ENCODE measurements at places on chromosomes 1 and 21.

DNA sequence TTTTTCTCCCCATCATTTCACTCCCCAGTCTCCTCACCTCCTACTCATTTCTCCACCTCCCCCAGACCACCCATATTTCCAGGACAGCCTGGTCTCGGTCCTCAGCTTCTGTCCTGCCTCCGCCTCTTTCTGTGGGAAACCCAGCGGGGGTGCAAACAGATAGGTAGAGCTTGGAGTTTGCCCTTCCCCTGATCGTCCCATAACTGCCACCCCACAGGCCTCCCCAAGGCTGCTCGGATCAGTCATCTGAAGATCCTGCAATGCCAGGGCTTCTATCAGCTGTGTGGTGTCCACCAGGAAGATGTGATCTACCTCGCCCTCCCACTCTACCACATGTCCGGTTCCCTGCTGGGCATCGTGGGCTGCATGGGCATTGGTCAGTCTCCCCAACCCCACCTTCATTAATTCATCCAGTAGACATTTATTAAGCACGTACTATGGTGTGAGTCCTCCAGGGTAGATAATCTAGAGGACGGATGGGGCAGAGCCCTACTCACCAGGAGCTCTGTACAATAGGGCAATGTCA is 1.7 kb downstream of the SLC27A3 start:
- ATAC-seq, result no peak

GRCh38 chr21:33751533-33751932 is 109.2 kb downstream of the ITSN1 start:
- ATAC-seq, result no peak

DNA sequence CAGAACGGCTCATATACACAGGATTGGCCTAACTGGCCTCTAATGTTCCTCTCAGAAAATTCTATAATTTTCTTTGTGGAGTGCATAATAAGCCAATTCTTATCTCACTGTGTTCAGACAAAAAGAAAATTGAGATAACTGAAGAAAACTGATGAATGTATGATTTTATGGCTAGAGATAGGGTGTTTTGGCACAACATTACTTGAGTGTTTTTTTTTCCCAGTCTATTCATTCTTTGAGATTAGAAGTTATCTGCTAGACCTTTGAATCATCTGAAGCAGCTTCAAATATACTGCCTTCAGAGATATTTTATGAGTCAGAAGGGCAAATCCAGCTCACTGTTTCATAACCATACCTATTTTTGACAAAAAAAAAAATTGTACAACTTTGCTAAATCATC is 85.6 kb downstream of the VAV3 start:
- no peak for ATAC-seq

DNA sequence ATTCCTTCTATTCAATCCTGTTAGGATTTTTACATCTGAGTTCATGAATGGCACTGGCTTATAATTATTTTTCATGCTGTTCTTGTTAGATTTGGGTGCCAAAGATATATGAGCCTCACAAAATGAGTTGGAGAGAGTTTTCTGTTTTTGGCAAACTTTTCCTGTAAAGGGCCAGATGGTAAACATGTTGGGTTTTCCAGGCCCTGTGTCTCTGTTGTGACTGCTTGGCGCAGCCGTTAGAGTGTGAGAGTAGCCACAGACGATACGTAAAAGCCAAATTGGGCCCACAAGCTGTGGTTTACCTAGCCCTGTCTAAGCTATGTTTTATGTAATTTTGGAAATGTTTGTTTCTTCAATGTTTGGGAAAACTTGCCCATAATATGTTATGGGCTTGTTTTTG is 15.6 kb upstream of the CA6 start:
- ATAC-seq, result no peak

DNA sequence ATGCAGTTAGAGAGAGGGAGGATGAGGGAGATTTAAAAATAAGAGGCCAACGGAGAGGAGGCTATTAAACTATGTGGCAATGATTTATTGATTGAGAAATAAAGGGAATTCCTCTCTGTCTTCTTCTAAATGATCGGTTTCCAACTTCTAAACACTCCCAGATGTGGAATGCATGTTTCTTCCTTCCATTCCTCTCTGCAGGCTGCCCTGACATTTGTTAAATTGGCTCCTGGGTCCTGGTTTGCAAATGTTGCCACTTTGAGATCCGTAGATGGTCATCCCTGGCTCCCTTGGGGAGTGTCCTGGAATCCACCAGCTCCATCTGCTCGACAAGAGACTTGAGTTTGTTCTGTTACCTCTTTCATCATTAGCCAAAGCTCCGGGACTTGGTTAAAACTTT is 10.3 kb upstream of the C1orf198 start:
- ATAC-seq, result peak; percentile 87

GRCh38 chr1:31549809-31550620 is 26.3 kb upstream of the TINAGL1 start:
- ATAC-seq, result no peak

DNA sequence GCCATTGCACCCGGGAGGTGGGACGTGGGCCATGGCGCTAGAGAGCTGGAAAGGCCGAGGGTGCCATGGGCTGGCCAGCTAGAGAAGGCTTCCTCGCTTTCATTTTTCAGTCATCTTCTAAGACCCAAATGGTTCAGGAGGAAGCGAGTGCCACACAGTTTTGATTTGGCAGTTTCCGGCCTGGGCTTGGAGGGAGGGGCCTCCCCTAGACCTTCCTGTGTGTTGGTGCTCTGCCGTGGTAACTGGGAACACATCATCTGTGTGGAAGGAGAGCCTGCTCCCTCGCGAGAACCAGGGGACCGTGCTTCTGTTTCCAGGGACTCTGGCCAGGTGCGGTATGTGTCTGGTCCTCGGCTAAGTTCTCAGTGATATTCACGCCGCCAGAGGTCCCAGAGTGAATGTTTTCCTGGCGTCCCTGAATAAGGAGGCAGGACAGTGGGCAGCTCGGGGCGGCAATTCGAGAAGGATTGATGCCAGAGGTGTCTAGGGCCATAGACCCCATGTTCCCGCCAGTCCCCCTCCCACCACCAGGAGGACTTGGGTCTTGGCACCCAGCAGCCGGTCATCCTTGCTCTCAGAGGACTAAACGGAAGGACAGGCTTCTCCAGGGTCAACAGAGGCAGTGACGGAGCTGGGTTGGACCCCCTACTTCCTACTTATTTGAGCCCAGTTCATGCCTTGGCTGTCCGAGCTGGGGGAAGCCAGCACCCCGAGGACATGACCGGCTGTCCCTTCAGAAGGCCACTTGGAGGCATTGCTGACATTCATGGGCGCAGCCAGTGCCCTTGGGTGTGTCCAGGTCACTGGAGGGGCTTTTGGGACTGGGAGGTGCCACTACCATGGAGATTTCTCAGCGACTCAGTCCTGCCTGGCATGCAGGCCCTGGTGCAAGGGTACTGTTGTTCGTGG is 2.7 kb upstream of the NPHP4 start:
- ATAC-seq, result no peak

GRCh38 chr1:57019236-57019839 is 53.5 kb upstream of the C8B start:
- ATAC-seq, result no peak

DNA sequence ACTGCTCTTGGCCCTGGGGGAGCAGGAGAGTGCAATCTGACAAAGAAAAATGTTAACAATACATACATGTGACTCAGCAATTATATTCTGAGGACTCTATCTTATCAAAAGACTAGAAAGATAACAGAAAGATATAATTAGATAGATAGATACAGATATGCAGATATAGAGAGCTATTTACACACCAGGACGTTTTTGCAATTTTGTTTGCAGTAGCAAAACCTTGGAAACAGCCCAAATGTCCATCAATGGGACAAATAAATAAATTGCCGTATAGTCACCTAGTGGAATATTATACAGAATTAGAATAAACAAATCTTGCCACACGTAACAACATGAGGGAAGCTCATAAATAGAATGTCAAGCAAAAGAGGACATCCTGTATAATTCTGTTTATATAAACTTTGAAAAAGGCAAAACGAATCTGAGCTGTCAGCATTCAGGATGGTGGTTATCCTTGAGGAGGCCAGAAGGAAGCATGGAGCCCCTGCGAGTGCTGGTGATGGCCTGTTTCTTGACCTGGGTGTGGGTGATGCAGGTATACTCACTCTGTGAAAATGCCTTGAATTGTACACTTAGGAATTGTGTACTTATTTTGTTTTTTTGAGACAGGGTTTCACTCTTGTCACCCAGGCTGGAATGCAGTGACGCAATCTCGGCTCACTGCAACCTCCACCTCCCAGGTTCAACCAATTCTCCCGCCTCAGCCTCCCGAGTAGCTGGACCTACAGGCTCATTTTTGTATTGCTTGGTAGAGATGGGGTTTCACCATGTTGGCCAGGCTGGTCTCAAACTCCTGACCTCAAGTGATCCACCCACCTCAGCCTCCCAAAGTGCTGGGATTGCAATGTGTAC is 12.8 kb upstream of the TRIM63 start:
- no peak for ATAC-seq

DNA sequence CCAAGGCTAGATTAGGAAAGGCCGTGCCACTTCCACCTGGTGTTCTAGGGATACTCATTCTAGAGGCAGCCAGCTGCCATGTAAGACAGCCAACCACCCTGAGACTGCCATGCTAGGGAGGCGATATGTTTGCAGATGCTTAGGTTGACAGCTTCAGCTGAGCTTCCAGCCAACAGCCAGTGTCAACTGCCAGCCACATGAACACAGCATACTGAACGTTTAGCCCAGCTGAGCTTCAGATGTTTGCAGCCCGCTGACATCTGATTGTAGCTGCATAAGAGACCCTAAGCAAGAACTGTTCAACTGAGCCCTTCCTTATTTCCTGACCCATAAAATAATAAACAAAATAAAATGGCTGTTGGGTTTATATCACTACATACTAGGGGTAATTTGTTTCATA is 5.0 kb upstream of the KCNC4 start:
- no peak for ATAC-seq

DNA sequence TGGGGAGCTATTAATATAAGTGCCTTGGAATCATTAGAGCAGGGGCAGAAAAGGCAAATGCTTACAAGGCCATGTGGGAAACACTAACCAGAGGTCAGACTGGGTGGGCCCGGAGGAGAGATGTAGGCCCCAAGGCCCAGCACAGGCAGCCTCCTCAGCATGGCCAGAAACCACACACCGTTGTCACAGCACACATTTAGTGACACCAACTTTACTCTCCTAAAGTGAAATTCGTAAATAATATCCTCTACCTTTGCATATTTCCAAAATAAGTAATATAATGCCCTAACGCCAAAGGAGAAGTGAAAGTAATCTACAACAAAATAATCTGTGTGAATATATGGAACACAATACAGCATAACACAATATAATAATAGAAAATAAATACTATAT is 62.6 kb downstream of the KIF21B start:
- ATAC-seq, result no peak

GRCh38 chr1:22053861-22054770 is 1.6 kb downstream of the CDC42 start:
- no peak for ATAC-seq

GRCh38 chr1:200436436-200436835 is 26.6 kb upstream of the ZNF281 start:
- ATAC-seq, result no peak

GRCh38 chr1:236865818-236866155 is 70.7 kb downstream of the MTR start:
- no peak for ATAC-seq

GRCh38 chr1:7382971-7383370 is 388.1 kb upstream of the VAMP3 start:
- no peak for ATAC-seq

DNA sequence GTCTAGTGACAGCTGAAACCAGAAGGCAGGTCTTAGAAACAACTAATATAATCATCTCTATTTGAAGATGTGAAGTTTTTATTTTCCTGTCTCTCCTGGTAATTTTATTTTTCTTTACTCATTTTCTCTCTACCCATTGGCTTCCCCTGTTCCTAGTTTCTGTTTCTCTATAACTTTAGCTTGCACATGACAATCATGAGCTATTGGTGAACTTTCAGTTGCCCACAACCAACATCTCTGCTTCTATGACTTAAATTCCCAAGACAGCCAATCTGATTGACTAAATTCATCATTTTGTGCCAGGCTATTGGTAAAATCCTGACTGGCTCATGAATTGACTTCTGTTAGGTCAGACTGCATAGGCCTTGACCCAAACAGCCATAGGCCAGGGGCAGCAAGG is 13.7 kb upstream of the ACADM start:
- ATAC-seq, result no peak

DNA sequence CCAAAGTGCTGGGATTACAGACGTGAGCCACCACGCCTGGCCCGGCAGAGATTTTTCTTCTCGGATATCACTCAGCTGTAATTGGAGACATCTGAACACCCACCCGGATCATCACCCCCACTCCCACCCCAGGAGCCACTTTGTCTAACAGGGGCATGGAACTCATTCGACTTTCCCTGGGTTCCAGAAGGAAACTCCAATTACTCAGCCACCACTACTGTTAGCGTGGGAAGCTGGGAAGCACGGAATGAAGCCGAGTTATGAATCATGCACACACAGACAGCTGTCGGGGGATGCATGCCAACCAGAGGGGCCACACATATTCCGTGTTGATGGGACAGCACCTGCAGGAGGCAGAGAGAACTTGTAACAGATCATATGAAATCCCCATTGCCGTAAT is 85.2 kb downstream of the HLCS start:
- ATAC-seq, result no peak

DNA sequence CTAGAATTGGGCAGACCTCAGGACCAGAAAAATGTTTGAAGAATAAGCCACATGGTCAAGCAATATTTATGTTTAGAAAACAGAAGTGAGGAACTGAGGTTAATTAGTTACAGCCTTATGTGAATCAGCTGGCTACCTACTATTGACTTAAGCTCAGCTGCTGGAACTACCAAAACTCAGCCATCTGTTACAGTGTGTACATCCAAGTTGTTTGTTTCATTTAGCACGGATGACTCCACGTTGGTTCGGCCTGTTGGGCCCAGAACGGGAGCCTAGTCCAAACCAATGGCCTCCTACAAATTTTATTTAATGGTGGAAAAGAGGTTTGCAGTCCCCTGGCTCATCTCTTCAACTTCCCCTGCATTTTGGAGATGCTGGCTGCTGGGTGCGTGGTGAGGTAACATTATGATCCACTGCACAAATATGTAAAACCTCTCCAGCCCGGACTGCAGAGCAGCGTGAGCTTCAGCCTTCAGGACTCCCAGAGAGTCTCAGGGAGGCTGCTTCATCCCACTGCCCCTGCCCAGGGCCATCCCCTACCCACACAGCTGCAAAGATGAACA is 143.4 kb downstream of the ZZZ3 start:
- ATAC-seq, result peak; percentile 82

- peak; percentile 25 for ATAC-seq
Measured at GRCh38 chr1:20588634-20589225, at the start of gene CDA. CDA (plus strand) TSS chr1:20589097; CDS start chr1:20589130, 33 bp downstream.

GRCh38 chr1:41394369-41394744 is 33.1 kb downstream of the FOXO6 start:
- no peak for ATAC-seq
